Stimulated activated CD8-positive, alpha-beta memory T cell treated with anti-CD3 and anti-CD28 coated beads, Interleukin-4, amount 100 ng/mL, for 1 hour (primary cell): ENCODE measurements at places on chromosomes 11 and 22.
A peak's percentile ranks its signal among the peaks of the same experiment; 100 is the strongest.

DNA sequence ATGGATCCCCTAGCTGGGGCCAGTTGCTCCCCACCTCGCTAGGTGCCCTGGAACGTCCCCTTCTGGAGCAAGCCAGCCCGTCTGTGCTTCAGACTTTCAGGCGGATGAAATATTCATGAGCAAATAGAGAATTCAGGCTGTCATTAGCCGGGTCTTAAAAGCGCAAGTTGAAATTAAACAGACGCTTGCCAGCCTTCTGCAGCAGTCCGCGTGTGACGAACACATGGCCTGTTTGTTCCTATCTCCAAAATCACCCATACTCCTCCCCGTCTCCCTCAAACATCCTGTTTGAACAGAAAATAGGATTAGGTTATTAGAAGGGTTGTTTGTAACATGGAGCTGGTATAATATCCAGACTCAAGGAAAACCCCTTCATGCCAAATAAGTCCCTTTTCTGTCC is 38.7 kb downstream of the MYO18B start:
- DNase-seq, result no peak

- no peak for DNase-seq
These were observed 116.5 kb downstream of the SPON1 start for GRCh38 chr11:14079011-14079410.

- no peak for DNase-seq
These were observed 80.3 kb downstream of the TRIM44 start for GRCh38 chr11:35742707-35743454.

DNA sequence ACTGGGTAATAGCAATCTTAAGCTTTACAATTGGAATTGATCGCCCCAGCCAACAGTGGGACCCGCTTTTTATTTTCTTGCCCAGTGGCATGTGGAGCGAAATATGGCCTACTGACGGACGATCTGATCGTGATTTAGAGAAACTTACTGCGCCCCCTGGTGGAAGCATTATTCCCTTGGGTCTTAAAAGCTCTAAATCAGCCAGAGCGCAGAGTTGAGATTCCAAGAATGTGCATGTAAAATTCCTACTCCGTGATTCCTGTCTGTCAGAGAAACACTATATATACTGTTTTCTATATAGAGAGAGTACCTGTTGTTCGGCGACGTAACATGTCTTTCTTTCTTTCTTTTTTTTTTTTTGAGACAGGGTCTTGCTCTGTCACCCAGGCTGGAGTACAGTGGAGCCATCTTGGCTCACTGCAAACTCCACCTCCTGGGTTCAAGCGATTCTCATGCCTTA is 3.7 kb upstream of the DPF2 start:
- DNase-seq, result peak; percentile 84

GRCh38 chr11:73399636-73400035 is 23.4 kb downstream of the RELT start:
- DNase-seq, result no peak

GRCh38 chr11:12179531-12179930 is 69.1 kb downstream of the MICAL2 start:
- DNase-seq, result no peak

DNA sequence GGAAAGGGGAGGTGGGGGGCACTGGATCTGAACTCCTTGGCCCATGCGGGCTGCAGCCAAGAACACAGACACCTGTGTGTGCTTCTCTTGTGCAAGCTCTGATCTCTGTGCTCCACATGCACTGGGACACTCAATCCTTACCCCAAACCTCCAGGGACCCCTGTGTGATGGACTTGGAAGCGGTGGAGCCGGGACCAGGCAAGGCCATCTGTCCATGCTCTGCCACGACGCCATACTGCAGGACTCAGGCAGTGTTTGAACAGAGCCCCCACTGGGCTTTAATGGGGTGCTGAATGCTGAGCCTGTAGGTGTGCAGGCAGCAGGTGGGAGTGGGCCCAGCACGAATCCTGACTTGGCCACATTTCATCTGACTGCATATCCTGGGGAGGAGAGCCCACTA is 23.4 kb downstream of the PPM1F start:
- no peak for DNase-seq

- no peak for DNase-seq
These were observed at the start of gene KCNC1 for GRCh38 chr11:17734418-17734911. Gene KCNC1, plus strand, starts transcription at chr11:17734781. Its CDS starts 1,222 bp downstream, at chr11:17736003.

GRCh38 chr11:60183591-60184205 is 815 bp upstream of the MS4A6A start:
- no peak for DNase-seq

GRCh38 chr11:18065572-18065971 is 19.5 kb upstream of the TPH1 start:
- no peak for DNase-seq

GRCh38 chr11:15035283-15035682 is 38.1 kb upstream of the CALCB start:
- no peak for DNase-seq

DNA sequence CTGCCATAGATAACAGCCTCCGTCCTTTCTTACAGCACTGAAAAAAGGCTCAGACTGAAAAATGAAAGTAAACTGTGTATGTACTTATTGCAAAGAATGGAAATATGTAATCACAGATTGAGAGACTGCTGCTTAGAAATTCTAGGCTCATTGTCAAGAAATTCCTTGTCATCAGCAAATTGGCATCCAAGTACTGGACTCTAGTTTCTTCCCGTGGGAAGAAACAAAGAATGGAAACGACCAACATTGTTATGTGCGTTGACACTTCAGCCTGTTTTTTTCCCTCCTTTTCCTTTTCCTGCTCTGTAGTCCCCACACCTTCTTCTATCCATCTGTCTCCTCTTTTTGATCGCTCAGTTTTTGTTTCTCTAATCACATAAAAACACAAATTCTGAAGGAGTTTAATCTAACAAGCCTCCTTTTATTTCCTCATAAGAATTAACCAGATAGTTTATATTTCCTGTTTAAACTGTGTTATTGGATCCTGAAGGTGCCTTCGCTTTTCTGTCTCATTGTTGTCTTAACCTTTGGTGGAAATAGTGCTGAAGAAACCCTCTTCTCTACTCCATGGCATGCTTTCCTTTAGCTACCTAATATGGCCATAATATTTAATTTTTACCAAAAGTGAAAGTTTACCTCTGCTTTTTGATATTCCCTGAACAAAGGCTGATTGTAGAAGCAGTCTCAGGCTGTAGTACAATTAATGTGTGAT is 20.0 kb upstream of the CASP12 start:
- no peak for DNase-seq

- no peak for DNase-seq
These were observed 2.6 kb downstream of the NELL1 start for GRCh38 chr11:20671856-20672546.

DNA sequence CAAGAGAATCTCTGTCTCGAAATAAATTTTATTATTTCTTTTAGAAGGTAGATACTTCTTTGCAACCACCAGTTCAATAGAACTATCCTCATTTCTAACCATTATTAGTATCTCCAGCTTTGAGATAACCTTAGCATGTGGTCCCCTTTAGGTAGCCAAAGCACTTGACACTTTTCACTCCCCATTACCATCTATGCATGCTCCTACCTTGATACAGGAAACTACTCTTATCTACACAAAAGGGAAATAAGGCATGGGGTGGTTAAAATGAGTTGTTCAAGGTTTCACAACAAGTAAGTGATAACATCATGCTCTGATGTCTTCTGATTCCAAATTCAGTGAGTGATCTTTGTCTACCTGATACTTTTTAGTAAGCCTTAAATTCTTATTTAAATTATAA is 308.2 kb upstream of the CHORDC1 start:
- no peak for DNase-seq
